Fibroblast of gingiva (primary cell): ENCODE measurements at places on chromosomes 6 and 20.
A peak's percentile ranks its signal among the peaks of the same experiment; 100 is the strongest.

- DNase-seq = no peak
Observed at GRCh38 chr20:56422824-56423189, 10.7 kb downstream of the CASS4 start.

GRCh38 chr20:2760297-2760951, 40.0 kb downstream of the CPXM1 start:
- no peak for DNase-seq

DNA sequence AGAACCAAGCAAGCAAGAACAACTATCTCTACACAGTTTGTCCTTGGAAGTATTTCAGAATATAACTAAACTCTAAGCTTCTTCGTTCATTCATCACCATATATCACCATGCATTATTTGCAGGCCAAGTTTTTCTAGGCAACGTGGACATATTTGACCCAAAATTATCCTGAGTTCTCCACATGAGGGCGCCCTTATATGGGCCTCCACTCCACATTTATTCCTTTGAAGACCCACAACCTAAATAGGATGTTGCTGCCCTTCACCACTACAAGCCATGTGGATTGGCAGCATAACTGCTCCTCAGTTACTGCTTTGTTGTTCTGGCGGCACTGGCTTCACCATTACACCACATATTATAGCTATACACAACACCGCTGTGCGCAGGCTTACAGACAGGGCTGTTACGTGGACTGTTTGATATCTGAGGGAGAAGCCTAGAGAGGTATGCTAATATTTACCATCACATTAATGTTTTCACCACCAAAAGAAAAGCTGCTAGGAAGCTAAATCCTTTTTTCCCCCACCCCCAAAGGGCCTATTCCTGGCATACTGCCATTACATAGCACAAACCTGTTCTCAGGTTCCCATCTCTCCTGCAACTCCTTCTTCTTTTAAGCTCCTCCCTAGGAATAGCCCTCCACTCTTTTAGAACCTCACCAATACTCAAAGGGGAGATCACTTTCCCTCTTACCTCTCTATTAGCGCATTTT, 411.7 kb downstream of the C6orf118 start:
- DNase-seq = no peak

- no peak for DNase-seq
Observed at GRCh38 chr20:62624719-62625453, 17.4 kb upstream of the SLCO4A1 start.

DNA sequence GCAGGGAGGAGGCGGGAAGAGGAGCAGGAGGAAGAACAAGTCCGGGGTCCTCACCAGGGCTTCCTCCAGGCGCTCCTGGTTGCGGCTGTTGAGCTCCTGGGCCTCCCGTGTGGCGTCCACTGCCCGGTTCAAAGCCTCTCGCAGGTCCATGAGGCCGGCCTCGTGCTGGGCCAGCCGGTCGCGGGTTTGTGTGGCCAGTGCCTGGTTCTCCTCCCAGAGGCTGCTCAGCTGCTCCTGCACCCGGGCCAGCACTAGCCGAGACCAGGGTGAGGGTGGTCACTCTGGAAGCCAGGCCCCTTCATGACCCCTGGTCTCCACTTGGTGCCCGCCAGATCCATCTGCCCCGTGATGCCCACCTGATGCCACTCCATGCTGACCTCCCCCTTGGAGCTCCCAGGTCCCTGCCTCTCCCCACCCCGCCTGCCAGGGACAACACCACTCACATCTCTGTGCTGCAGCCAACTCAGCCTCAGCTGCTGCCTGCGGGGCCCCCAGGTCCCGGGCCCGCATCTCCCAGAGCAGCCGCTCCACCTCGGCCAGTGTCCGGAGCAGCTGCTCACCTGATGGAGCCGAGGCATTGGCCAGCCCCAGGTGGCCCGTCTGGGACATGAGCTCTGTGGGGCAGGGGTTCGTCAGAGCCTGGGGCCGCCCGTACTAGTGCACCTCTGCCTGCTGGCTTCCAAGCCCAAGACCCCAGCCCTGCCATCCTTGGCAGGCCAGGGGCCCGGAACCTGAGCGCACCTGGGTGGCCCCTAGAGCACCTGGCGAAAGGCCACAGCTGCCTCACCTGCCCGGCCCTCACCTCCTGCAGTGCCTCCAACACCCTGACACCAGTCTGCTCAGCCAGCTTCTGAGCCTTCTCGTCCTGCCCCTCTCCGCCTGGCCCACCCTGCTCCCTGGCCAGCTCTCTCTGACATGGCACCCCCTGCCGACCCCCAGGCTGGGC, 15.9 kb downstream of the ADRM1 start:
- DNase-seq = no peak

GRCh38 chr6:8814440-8815000, 379.2 kb upstream of the SLC35B3 start:
- no peak for DNase-seq

- DNase-seq = no peak
Observed at GRCh38 chr6:4133941-4134838, 1.2 kb downstream of the ECI2 start.

DNA sequence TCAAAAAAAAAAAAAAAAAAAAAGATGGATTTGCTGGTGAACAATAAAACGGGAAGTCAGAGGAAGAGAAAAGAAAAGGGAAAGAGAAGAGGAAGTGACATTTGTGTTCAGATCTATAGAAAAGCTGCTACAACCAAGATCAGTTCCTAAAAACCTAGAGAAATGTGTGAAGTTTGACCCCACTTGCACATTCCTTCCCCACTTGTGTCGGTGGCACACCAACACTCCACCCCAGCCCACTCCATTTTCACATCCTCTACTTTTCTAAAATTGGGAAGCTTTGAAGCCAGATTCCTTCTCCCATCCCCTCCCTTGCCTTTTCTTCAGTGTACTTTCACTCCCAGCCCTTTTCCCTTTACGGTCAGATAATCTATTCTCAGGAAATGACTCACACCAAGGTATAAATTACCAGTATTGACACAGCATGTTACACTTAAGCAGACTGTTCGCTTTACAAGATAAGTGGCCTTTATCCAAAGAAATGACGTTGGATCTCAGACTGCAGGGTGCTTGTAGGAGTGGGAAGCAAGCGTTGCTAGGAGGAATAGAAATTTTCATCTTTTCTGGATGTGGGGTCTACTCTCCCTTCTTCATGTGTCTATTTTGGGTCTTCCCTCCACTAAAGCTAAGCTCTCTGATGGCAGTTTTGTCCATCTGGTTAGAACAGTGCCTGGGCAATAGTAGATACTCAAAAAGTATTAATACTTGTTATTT, 92.5 kb upstream of the ADGRF1 start:
- peak; percentile 93 for DNase-seq

DNA sequence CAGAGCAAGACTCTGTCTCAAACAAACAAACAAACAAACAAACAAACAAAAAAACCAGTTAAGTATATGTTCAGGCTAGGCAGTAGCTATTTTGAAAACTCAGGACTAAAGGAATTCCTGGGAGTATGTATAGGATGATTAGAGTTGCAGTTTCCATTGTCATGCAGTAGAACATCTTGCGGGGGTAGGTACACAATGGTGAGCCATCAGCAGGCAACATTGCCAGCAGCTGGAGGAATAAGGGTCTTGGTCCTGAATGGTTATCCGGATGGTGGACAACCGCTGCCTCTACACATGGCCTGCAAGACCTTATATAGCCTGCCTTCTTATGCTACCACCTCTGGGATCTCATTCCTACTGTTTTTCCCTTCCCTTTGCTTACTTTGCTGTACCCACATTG, 297.5 kb downstream of the SOX4 start:
- no peak for DNase-seq

DNA sequence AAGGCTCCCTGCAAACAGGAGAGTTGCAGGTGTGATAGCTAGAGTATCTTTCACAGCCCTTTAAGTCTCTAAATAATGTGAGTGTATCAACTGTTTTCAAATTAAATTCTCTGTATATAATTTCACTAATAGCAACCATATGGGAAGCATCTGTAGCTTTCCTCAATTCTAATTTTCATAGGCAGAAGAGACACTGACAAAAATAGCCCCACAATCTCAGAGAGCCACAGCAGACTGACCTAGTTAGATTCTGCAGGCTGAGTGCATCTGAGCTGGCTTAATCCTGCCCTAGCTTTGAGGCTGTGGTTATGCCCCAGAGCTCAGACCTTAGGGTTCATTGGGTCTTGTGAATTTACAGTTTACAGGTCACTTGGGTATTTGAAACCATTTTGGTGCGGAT, 63.9 kb downstream of the MAP7 start:
- DNase-seq = peak; percentile 49
